NCI-H1048 (cell line): ENCODE measurements at places on chromosomes 2 and 18.

DNA sequence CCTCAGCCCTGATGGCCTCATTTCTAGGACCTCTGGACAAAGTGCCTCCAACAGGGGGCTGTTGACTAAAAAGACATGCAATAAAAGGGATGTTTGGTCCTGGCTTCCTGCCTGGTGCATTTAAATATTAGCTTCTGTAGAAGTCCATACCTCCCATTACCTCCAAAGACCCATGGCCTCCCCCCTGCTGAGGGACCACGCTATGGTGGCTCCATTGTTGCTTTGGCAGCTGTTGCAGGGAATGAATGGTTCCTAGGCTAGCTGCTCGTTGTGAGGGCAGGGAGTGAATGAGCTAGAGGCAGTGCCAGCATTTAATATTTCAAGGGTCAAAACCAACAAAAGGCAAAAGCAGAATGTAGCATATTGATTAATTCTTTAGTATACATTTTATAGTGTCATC lies 285.9 kb downstream of the SLC8A1 start:
- DNase-seq: no peak

DNA sequence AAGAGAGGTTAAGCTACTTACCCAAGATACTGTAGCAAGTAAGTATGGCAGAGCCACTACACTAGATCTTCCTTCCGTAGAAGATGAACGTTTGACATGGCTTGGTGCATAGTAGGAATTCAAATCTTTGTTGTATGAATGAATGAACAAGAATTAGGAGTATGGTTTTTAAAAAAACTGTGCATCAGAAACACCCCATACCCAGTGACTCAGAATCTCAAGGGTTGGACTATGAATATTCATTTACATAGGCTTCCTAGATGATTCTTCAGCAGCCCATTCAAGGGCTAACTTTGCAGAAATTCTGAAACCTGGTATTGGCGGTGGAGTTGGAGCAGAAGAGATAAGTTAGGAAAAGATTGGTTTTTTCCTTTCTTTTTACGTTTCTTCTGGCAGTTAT lies 5.4 kb downstream of the ACTR3 start:
- DNase-seq: no peak

DNA sequence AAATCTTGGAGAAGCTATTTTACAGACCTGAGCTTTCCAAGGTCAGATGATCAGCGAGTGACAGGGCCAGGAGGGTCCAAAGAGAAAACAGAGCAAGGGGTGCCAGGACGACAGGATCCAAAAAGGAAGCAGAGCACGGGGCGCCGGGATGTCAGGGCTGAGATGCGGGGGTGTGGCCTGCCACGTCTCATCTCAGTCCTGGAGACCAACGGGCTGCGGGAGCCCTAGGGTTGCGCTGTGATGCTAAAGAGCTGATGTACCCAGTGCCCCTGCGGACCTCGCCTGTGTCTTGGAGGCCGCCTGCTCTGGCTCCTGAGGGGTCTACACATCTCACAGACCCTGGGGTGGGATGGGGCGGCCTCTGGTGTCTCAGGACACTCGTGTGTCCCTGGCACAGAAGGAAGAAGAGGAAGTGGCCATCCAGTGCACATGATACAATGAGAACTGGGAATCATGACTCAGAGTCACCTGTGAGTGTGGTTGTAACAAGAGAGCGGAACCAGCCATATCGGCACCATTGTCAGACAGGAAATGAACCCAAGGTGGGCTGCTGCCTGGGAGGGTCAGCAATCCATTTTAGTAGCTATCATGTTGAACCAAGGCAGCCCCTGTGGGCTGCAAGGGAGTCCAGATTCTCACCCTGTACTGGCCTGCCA lies 97.8 kb downstream of the MYT1L start:
- no peak for DNase-seq

DNA sequence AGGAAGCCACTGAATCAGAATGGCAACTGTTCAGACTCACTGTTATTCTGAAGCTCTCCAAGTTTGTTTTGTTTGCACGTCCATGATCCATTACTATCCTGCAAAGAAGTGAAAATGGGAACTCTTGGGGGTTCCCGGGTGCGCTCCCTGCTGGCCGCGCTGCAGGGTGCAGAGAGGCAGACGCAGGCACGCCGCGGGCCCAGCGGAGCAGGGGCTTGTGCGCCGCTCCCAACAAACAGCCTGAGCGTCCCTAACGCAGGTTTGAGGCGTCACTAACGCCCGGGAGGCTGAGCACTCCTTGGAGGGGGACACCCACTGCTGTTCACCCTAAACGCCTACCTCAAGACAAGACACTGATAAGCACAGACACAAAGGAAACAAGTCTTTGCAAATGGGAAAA lies 14.3 kb upstream of the PIEZO2 start:
- no peak for DNase-seq
